ENCODE measurements at places on chromosomes 13 and 19.
A peak's percentile ranks its signal among the peaks of the same experiment; 100 is the strongest.

- no peak for DNase-seq
Observed at GRCh38 chr13:23433171-23434153, at the start of gene SACS. TSS of gene SACS (minus strand) at chr13:23433702. CDS start at chr13:23411239, 22,463 bp downstream.

GRCh38 chr13:21033856-21034602 is 27.4 kb downstream of the LATS2 start:
- no peak for DNase-seq

DNA sequence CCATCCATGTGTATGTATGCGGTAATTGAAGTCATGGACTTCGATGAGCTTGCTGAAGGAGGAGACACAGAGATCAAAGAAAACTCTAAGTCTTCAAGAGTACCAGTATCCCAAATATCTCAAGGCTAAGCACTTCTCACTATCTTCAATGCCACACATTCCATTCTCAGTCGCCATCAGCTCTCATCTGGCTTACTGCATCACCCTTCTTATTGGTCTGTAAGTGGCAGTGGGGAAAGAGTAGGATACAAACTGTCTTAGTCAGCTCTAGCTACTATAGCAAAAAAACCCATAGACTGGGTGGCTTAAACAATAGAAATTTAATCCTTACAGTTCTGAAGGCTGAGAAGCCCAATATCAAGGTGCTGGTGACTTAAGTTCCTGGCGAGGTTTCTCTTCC is 218.7 kb downstream of the POSTN start:
- no peak for DNase-seq

- DNase-seq: no peak
Observed at GRCh38 chr19:50313812-50314536, 15.2 kb downstream of the KCNC3 start.

DNA sequence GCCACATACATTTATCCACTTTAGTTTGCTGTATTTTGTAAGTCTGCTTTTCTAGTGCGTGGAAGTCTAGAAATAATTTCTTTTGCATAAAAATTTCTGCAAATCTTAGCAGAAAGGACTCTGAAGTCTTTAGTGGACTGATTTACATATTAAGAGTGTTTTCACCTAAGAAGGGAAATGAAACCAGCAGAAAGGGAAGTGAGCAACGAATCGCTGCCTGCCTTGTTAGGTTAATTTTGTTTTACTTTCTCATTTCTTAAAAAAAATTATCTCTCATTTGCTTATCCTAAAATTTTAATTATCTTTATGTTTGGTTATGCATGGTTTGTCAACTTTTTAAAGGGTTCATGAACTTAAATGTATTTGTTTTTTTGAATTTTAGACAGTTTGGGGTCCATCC is 767 bp upstream of the GPR18 start:
- no peak for DNase-seq

- peak; percentile 18 for DNase-seq
Observed at GRCh38 chr19:35882114-35882832, 13.9 kb downstream of the APLP1 start.

DNA sequence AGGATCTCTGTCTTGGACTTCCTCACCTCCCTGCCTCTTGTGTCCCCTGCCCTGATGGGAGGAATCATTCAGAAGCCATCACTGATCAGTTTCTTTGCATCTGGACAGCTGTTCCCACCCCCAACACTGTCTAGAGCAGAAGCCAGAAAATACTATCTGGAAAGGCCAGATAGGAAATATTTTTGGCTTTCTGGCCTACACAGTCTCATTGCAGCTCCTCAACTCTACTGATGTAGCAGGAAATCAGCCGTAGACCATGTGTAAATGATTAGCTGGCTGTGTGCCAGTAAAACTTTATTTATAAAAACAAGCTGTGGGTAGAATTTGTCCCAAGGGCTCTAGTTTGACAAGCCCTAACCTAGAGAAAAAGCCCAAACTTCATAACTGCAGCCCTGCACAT is 5.6 kb downstream of the SIGLEC7 start:
- DNase-seq: no peak

DNA sequence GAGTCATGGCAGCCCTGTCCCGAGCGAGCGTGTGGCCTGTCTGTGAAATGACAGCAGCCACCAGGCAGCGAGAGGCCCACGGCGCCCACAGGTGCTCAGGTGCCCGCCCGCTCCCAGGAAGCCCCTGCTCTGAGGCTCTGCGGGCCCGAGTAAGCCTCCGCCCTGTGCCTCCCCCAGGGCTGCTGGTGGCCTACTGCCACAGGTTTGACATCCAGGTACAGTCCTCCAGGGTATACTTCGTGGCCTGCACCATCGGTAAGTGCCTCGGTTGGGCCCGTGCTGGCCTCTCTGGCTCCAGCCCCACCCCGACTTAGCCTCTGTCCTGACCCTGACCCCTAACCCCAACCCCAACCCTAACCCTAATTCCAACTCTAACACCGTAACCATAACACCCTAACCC is 15.0 kb upstream of the TMPRSS9 start:
- no peak for DNase-seq

- no peak for DNase-seq
Observed at GRCh38 chr13:46321494-46322225, 65.4 kb downstream of the RUBCNL start.

GRCh38 chr13:28641600-28641926 is 17.4 kb upstream of the POMP start:
- no peak for DNase-seq

- no peak for DNase-seq
Observed at GRCh38 chr19:13172346-13173138, 22.3 kb downstream of the IER2 start.

DNA sequence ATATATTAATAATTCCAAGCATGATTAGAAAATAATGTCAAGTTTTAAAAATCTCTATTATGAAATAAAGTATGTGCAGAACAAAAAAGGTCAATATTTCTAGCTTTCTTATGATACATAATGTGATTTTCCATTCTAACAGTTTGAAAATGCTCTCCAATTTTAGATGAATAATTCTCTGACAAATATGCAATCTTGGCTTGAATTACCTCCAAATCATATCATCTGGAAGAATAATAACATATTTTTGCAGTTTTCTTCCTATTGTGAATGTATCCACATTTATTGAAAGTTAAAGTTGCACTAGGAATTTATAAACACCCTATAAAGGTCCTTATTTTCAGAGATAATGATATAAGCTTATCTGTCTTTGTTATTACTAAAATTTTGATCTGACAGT is 548.5 kb upstream of the SLC10A2 start:
- DNase-seq: no peak

DNA sequence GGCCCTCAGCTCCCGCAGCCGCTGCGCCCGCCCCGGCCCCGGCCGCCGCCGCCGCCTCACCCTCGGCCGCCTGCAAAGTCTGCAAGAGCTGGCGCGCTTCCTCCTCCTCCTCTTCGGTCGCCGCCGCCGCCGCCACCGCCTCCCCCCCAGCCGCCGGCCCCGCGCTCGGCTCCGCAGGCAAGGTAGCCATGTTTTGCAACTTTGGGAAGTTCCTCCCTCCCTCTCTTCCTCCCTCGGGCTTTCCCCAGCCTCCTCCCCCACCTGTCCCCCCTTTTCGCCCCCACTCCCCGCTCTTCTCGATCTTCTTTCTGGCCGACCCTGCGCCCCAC is 433 bp downstream of the SIX5 start:
- DNase-seq: no peak

DNA sequence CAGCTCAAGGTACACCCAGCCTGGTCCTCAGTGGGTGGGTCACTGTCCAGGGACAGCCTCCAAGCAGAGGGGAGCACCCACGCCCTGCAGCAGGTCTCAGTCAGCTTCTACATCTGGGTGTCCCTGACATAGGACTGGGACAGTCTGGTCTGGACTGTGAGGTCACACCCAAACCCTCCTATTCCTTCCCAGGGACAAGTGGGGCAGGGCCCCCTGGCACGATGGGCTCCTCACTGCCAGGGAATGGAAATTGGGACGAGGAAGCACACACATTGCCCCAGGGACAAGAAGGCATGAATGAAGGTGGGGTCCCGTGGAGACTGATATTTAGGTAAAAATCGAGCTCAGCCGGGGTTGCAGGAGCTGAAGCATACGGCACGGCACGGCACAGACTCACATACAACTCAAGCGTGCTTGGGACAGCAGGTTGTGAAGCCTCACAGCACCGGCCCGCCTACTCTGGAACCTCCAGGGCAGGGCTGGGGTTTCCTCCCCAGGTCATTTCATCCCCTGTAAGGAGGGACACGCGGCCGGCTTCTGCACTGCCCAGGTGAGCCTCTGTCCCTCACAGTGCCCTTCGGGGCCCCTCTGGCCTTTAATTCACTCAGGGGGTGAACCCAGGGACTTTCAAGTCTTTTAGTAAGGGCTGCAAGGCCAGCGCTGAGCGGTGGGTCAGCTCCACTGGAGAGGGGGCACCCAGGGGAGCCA is 3.5 kb downstream of the PNMA8B start:
- DNase-seq: no peak

- DNase-seq: no peak
Observed at GRCh38 chr13:36880961-36881360, 39.1 kb downstream of the SMAD9 start.
